ENCODE measurements at places on chromosomes 2 and 18. TPM values are rescaled to one million over a fixed set of nuclear protein-coding genes. Genes with fewer than 3 reads are reported as not detected.

DNA sequence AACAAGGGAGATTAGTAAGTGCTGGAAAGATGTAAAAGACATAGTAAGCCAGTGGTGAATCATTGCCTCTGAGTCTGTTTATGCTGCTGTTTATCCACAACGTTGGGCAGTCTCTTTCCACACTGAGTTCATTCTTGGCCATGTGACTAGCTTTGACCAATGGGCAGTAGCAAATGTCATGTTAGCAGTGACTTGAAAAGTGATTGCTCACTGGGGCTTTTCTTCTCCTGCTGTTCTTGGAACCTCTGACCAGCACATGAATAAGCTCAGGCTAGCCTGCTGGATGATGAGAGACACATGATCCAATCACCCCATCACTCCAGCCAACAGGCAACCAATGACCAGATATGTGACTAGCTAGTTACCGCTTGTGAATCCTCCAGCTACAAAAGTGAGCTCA lies 360.4 kb downstream of the SLC4A3 start:
- no peak for DNase-seq

- DNase-seq = no peak
These were observed 345.3 kb downstream of the TSN start for GRCh38 chr2:122100756-122101155.

GRCh38 chr2:177474998-177475397 lies 82.4 kb downstream of the AGPS start:
- no peak for DNase-seq

DNA sequence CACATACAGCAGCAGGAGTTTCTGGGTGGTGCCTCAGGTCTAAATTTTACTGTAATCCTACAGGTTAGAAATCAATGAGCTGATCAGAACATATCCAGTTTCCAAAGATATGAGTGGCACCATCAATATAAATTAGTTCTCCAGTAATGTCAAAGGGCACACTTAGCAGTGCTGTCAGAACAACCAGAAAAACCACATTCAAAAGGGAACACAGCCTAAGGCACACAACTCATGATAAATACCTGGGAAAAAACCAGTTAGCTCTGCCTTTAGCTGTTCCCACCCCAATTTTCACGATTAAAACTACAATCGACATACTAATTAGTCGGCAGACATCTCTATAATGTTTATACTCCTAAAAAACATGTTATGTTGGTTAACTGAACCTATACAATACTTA lies 31.5 kb downstream of the ATP8B1 start:
- no peak for DNase-seq

DNA sequence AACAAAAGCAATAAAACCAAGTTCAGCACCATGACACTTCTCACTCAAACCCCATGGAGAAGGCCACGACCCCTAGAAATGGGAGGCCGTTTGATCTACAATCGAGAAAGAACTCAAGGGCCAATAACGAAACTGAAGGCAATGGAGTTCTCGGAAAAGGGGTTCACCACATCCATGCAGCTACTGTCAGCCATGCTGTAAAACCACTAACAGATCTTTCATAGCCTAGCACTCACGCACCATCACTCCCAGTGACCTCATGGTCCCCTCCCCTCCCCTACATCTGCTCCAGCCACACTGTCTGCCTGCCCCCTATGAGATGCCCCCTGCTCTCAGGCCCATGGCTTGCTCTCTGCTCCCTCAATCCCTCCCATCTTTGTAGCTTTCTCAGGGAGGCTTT lies 135.3 kb downstream of the TMEM163 start:
- DNase-seq = peak; percentile 11

GRCh38 chr2:43266711-43267111 lies 40.3 kb upstream of the ZFP36L2 start:
- no peak for DNase-seq

- DNase-seq = no peak
These were observed 67.7 kb upstream of the GATA6 start for GRCh38 chr18:22101731-22102130.

GRCh38 chr2:53854678-53855077 lies 5.1 kb downstream of the GPR75 start:
- no peak for DNase-seq

GRCh38 chr2:231708773-231709635 lies 679 bp downstream of the PTMA start:
- DNase-seq = peak; percentile 64

DNA sequence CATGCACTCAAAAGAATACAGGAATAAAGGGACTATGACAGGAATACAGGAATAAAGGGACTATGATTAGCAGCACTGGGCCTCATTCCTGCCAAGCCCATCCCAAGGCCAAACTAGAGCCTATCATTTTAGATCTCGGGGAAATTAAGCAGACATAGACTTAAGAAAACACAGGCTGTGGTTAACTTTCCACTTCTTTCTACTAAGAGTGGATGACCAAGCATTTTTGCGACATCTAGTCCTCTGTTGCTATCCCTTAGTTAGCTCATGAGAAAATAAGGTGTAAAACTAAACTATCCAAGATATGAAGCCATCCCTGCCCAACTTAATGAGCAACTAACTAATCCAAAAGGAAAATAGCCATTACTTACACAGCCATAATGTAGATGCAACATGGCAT lies 5.9 kb downstream of the LYPD1 start:
- DNase-seq = no peak

DNA sequence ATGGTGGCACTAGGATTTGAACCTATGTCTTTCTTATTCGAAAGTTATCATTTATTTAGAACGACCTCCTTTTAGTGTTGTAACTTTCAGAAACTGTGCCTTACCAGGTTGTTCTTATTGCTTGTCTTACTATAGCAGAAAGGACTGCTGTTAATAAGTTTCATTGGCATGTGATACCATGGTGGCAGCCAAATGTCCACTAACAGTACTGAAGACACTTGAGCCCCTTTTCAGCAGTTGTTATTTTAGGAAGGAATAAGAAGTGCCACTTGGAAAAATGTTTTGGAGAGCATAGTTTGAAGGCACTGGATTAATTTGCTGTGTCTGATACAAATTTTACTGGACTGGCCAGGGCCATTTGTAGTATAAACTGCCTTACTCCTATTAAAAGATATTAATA lies 37.7 kb downstream of the CEP192 start:
- no peak for DNase-seq

DNA sequence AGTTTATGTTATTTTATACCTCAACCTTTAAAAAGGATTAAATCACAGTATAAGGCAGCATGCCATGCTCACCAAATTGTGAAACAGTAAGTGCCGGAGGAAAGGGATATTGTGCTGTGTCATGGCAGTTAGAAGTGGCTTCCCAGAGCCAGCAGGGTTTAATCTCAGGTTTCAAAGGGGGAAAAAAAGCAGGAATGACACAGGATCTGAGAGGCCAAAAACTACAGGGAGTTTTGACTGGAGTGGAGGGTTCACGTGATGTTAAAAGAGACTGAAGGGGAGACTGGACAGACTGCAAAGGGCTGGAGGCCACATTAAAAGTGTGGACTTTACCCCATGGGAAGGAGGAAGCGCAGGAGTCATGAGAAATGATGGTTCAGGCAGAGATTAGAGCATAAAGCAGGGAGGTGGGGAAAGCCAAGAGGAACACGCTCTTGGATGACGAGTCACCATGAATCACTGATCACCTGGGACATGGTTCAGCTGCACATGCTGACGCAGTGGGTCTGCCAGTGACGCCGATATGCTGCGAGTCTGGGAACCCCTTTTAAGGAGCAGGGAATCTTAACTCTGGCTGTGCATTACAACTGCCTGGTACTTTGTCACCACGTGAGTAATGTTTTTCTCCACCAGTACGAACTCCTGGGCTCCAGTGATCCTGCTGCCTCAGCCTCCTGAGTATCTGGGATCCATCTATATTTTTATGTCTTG lies 6.1 kb downstream of the CHMP1B start:
- no peak for DNase-seq

DNA sequence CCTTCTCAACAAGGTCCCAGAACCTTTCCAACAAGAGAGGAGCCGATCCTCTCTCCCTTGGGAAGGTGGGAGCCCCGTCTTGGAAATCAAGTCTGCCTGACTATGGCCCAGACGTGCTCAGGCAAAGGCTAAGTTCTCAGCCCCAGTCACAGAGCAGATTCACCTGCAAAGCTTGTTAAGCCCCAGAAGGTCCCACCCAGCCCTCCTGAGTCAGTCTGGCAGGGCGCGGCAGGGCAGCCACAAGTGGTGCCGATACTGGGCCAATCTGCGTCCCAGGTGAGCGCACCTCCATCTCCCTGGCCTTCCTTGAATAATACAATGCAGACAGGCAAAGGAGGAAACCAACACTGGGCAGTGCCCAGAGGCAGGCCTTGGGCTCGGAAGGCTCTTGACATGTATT lies 15.0 kb downstream of the CRACDL start:
- DNase-seq = no peak

DNA sequence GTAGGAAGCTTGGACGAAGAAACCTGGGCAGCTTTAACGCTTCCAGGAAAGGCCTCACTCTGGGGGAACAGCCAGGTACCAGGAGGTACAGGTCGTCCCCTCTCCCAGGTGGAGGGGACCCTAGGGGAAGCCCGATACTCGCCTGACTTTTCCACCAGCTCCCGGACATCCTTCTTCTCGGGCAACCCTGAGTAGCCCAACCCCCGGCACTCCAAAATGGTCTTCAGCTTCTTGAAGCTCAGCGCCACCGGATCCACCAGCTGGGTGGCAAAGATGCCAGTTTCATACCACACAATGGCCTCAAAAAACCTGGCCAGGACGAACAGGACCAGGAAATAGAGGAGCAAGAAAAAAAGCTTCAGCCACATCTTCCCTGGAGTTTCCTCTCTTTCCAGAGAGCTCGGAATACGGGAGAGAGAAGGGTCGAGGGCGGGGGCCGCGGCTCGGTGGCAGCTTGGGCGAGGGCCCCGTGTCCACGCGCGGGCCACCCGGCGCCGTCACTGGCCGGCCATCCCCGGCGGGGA lies 1.1 kb downstream of the RNF103 start:
- peak; percentile 13 for DNase-seq

DNA sequence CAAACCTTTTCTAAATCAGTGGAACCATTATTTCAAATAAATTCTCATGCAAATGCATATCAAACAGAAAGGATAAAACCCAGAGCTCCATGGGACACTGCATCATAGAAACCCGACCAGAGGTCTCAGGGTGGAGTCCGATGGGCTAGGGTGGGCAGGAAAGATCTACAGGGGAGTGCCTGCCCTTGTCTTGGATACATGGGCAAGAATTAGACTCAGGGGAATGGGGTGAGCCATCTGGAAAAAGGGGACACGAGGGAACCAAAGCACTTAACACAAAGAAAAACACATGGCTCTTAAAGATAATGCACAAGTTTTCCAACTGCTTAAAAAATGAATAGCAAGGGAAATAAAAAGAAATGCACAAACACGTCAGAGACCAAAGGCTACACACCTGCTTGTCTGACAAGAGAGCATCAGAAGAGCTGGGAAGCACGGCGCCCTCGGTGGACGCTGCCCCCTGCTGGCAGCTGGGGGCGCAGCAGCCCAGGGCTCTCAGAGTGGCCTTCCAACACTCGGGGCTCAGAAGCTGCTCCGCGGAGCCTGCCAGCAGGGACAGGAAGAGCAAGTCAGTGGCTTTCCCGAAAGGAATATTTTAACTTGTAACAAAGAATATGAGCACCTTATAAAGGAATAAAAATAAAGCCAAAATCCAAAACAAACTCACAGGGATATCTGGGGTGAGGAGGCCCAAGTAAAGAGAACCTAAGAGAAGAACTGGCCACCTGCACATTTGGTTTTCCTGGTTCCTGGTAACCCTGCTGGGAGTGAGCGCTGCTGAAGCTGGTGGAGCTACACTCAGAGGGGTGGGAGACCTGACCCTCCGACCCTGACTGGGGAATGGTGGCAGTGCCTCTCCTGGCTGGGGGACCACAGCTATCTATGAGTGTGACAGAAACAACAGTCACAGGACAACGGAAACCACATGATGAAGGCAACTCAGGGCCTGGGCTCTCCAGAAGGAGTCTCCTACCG lies 54.5 kb downstream of the SIGLEC15 start:
- peak; percentile 72 for DNase-seq

GRCh38 chr2:42223855-42224268 lies 54.7 kb downstream of the EML4 start:
- no peak for DNase-seq

DNA sequence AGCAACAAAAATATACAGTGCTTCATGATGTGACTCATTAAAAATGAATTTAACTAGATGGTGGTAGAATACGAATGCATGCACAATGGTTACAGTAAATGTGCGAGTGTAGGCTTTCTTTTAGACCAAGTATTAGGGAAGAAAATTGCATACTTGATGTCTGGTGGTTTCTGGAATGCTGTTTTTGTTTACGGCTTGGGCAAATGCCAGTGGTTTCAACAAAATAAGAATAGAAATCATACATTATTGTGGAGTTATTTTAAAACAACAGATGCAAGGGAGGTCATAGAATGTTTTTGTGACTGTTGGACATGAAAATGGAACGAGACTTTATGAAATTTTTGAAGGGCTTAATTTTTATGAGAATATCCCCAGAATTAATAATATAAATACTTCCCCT lies 580.9 kb downstream of the PLCL1 start:
- DNase-seq = no peak

Gene TGFBRAP1
- total RNA-seq = 30.1 TPM

Gene DIS3L2
- total RNA-seq = 30.9 TPM

Gene GREB1L
- not detected for total RNA-seq

Gene ACP1
- total RNA-seq = 172 TPM

Gene CREG2
- not detected for total RNA-seq

Gene POTEC
- not detected for total RNA-seq

Gene C2orf66
- total RNA-seq = not detected

Gene LRRC30
- total RNA-seq = not detected

Gene KCNF1
- total RNA-seq = not detected
